ENCODE measurements at places on chromosomes 2 and 18. TPM values are rescaled to one million over a fixed set of nuclear protein-coding genes. Genes with fewer than 3 reads are reported as not detected.

ITGB6 gene
- not detected for total RNA-seq

MAPK4 gene
- 13.1 TPM for total RNA-seq

ALK gene
- 9.6 TPM for total RNA-seq

ALPP gene
- 0.34 TPM for total RNA-seq

SLC16A14 gene
- 4.4 TPM for total RNA-seq

GRCh38 chr2:61737841-61738240 lies 116.0 kb downstream of the FAM161A start:
- no peak for DNase-seq

GRCh38 chr2:85527787-85528186 lies 11.2 kb upstream of the MAT2A start:
- DNase-seq: no peak

- no peak for DNase-seq
These were observed 394.2 kb upstream of the TNP1 start for GRCh38 chr2:217254111-217254510.

- DNase-seq: no peak
These were observed 134.5 kb downstream of the ZEB2 start for GRCh38 chr2:144385381-144385780.

DNA sequence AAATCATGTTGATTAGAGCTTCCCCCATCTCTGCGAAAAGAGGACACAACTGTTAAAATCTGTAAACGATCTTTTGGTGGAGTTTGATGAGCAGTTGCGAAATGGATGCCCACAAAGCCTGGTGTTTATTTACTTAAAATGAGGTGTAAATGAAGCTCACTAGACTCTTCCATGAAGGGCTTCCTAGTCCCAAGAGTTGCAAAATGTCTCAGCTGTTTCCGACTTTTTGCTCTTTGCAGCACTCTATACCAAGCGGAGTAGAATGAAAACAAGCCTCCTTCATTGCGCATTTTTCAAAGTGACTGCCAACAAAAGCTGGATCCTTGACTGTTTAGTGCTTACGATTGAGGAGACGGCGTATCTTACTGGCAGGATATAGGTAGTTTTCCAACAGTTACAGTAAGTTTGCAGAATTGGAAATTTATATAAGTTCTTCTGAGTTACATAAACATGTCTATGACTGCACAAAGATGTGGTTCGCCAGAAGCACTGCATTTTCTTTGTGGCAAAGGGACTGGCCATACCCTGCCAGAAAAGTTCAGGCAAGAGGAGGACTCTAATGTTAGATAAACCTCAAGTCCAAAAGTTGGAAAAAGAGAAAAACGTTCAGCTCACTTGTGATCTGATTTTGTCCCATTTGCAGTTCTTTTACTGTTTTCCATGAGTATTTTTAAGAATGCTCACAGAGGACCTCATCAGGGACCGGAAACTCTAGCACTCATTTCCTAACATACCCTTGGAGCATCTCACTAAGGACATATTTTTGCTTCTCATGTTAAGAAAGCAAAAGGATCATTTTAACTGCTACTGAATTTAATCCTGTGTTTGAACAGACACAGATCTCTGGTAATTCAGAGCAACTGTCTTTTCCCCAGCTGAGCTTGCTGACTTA lies 42.7 kb downstream of the COLEC12 start:
- DNase-seq: no peak

DNA sequence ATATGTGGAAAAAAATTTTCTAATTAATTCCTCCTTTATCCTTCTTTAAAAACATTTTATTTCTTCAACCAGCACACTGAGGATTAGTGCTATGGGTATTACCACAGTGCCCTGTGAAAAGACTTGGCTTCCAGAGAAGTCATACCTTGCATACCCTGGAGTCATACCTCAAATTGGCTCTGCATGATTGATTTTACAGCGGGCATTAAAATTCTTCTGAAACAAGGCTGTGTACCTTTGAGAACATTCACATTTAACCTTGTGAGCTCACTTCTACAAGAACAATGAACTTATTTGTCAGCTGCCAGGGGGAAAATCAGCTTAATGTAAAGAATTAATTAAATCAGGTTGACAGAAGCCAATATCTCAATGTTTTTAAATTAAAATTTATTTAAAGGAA lies 44.6 kb downstream of the SLC35F5 start:
- no peak for DNase-seq

DNA sequence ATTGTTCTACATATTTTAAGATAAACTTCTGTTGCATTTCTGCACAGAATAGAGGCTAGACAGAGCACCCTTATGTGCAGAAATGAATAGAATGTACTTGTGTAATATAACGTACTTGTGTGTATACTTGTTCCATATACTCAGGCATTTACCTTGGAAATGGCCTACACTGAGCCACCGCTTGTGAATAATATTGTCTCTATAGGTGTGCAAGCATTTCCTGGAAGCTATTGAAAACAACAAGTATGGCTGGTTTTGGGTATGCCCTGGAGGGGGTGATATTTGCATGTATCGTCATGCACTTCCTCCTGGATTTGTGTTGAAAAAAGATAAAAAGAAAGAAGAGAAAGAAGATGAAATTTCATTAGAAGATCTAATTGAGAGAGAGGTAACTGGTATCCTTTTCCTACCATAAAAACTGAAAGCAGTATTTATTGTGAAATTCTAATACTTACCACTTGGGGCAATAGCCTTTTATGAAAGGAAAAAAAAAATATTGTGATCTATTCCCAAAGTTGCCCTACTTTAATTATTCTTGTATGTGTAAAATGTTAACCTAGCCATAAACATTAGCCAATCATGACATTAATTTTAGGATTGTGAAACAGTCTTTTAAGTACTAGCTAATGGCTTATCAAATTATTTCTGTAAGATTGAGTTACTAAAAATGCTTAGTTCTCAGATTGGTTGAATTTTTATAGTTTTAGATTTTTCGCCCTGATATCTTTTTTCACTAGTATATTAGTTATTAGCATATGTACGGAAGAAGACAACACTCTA lies 18.0 kb downstream of the ZC3H15 start:
- no peak for DNase-seq

DNA sequence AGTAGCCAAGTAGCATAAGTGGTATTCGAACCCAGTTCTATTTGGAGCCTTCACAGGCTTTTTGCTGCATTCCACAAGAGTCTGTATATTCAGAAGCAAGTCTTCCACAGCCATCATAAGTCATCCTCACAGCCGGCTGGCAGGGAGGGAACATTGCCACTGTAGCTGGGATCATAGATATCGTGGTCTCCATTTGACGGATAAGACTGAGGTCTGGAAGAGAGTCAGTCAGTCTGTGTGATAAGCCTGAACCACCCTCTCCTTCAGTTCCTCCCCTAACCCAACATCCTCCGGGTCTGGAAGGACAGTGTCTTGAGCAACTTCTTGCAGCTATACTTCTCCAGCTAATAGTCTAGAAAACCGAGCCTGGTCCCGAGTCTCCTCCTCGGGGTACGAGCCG lies 17.0 kb upstream of the C1QL2 start:
- no peak for DNase-seq

DNA sequence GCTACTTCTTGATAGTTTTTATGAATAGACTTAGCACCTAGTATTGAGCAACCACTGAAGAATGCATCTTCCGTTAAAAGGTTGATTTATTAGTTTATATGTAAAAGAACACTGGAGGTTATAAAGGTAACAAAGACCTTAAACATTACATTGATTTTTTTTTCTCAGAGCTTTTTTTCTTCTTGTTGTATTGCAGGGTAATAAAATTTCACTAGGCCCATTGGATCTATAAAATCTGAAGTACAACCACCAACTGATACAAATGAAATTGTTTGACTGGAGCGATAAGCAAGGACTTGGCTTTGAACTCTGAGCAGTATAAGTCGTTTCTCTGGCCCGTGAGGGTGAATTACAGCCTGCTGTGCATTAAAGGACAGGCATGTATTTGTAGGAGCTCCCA lies 344.0 kb downstream of the LRRTM1 start:
- no peak for DNase-seq

DNA sequence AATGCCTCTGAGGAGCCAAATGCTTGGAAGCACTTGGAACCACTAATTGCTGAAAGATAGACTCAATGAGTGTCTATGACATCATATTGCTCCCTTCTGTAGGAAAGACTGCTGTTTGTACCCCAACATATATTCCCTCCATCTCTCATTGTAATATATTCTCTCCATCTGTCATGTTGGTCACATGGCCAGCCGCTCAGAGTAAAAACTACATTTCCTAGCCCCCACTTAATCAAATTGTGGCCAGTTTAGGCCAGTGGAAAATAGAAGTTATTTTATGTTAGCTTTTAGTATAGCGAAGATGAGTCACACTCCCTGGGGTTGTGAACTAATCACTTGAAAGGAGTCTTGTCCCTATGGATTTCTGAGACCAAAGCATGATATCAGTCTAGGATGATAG lies 160.2 kb downstream of the HNMT start:
- no peak for DNase-seq

All from glutamatergic neuron (in vitro differentiated cells).